Left lobe of liver (tissue), 2 donors: ENCODE measurements at places on chromosomes 3 and 15.

DNA sequence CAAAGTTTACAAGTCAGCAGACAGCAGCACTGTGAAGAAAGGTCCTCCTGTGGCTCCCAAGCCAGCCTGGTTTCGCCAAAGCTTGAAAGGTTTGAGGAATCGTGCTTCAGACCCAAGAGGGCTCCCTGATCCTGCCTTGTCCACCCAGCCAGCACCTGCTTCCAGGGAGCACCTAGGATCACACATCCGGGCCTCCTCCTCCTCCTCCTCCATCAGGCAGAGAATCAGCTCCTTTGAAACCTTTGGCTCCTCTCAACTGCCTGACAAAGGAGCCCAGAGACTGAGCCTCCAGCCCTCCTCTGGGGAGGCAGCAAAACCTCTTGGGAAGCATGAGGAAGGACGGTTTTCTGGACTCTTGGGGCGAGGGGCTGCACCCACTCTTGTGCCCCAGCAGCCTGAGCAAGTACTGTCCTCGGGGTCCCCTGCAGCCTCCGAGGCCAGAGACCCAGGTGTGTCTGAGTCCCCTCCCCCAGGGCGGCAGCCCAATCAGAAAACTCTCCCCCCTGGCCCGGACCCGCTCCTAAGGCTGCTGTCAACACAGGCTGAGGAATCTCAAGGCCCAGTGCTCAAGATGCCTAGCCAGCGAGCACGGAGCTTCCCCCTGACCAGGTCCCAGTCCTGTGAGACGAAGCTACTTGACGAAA, 24.2 kb downstream of the STARD5 start:
- no peak for DNase-seq

- DNase-seq = no peak
Measured at GRCh38 chr3:9748031-9748430, 1.7 kb upstream of the OGG1 start.

DNA sequence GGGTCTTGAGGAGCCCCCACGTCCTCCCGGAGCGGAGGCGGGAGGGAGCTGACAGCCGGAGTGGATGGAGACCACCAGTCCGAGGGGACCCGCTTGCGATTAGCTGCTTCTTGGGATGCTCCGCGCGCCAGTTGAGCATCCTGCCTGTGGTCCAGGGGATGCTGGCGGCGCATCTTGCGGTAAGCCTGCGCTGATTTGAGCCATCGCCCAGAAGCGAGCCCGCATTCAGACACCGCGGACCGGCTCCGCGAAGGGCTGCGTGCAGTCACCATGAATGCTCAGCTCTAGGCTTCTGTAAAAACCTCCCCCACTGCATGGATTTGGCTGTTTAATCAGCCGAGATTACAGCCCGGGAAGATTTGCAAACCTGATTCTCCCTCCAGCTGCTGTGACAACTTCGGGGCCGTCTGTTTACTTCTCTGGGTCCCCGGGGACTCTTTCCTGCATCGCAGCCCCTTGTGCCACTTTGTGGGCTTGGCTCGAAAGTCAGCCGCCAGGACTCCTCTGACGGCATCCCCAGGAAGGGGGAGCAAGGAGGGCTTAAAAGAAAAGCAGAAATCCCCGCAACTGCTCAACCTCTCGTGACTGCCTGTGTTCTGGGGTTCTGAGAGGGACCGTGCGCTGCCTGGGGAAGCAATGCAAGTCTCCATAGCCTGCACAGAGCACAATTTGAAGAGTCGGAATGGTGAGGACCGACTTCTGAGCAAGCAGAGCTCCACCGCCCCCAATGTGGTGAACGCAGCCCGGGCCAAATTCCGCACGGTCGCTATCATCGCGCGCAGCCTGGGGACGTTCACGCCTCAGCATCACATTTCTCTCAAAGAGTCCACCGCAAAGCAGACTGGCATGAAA, 171.1 kb downstream of the KCNAB1 start:
- DNase-seq = no peak

DNA sequence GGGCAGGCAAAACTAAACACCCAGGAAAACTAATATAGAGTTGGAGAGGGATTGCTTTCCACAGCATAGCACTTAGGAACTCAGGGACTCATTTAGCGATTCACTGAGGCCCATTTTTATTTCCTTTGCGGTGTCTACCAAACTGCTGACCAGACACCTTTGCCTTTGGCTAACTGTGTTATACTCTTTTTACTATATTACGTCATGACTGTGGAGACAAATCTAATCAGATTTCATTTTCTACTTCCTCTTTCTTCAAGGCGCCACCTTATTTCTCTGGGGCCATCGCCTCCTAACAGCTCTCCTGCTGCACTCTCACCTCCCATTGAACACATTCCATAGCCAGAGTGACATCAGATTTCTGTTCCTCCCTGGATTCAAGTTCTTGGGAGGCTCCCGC, 215.7 kb upstream of the WNT5A start:
- no peak for DNase-seq

DNA sequence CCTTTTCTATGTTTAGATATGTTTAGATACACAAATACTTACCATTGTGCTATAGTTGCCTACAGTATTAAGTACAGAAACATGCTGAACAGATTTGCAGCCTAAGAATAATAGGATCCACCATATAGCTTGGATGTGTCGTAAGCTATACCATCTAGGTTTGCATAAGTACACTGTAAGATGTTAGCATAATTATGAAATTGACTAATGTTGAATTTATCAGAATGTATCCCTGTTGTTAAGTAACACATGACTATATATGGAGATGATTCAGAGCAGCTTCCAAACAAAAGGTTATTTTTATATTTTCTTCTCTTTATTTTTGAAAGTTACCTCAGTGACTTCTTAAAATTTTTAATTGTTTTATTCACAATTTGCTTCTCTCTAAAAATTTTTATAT, 2.4 kb downstream of the SLC28A2 start:
- no peak for DNase-seq

GRCh38 chr3:123330441-123330991, 118.4 kb downstream of the ADCY5 start:
- no peak for DNase-seq

GRCh38 chr3:106529738-106530137, 660.9 kb upstream of the CBLB start:
- no peak for DNase-seq

DNA sequence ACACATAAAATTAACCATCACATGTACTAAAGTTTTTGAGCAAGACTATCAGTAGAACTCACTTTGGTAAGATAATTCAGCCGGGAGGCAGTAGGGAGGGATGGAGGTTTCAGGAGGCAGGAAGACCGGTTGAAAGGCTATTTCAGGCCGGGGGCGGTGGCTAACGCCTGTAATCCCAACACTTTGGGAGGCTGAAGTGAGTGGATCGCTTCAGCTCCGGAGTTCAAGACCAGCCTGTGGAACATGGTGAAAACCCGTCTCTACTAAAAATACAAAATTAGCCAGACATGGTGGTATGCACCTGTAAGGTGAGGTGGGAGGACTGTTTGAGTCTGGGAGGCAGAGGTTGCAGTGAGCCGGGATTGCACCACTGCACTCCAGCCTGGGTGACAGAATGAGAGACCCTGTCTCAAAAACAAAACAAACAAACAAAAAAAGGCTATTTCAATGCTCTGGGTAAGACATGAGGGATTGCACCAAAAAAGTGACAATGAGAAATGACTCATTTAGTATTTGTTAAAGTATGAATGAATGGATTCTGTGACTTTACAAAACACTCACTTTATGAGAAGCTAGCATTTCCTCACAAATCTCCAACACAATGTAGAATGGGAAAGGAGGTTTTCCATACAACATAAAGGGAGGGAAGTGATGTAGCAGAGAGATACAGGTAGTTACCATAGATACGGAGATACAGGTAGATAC, 43.9 kb downstream of the SH3BP5 start:
- DNase-seq = no peak

DNA sequence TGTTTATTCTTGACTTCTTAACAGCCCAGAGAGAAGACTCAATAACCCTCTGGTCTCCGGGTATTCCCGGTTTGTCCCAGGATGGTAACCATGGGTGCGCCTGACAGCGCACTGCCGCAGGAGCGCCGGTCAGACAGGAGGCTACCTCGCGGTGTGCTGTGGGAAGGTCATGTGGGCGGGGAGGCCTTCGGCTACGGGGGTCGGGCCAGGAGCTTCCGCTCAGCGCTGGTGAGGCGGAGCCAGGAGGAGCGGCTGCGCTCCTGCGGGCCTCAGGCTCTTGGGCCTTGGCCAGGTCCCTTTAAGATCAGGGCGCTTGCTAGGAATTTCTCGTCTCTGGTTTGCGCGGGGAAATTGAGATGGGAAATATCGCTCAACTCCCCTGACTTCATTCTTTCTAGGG, 182.3 kb upstream of the NDN start:
- no peak for DNase-seq

- no peak for DNase-seq
Measured at GRCh38 chr3:134294302-134295280, 43.9 kb upstream of the RYK start.

DNA sequence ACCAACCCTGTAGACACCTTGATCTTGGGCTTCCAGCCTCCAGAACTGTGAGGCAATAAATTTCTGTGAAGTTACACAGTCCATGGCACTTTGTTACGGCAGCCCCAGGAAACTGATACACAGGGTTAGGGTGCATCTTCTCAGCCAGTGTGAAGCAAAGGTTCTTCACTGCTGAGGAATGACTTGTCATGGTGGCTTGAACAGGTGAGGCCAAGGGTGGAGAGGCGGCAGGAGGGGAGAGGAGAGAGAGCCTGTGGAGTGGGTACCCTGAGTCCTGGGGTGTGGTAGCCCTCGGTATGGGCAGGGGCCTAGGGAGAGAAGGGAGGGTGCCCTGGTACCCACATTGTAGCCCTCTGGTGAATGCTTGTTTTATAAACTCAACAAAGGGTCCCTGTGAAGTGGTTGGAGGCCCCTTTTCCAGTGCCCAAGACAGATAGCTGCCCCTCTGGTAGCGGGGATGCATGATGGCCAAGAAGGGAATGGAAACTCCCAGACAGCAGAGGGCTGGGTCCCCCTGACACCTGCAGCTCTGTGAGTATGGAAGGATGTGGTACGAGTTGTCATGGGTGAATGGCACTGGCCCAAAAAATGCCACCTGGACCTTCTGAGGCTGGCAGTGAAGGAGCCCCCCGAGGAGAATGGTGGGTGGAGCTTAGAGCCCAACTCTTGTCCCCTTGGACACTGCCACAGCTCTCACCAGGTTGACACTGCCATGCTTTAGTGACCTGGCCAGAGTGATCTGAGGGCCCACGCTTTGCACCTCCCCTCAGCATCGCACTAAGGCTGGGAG, 49.6 kb downstream of the SPSB4 start:
- DNase-seq = no peak

DNA sequence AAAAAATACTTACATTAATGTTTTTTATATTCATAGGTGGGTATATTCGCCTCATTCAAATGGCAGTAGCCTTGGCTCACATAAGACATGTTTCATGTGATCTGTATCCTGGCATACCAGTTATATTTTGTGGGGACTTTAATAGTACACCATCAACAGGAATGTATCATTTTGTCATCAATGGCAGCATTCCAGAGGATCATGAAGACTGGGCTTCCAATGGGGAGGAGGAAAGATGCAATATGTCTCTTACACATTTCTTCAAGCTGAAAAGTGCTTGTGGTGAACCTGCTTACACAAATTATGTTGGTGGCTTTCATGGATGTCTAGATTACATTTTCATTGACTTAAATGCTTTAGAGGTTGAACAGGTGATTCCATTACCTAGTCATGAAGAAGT, 3.5 kb downstream of the PDE12 start:
- no peak for DNase-seq

- DNase-seq = no peak
Measured at GRCh38 chr3:189298469-189299375, 127.0 kb downstream of the TPRG1 start.

GRCh38 chr15:70258369-70259027, 160.8 kb upstream of the TLE3 start:
- DNase-seq = no peak

DNA sequence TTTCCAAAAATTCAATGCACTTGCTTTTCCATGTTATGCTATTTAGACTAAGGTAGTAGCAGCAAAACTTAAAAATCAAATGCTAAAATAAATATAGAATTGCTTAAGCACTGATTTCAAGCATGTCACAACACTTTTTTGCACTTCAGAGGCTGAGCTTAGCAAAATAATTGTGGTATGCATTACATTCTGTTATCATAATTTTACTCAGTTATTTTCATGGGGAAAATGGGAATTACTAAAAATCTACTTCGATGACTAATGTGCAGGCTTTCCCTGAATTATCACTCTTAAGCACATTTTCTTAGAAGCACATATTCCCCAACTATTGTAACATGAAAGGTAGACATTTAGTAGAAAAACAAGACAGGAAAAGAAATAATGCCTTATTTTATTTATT, 322.4 kb upstream of the CBLB start:
- DNase-seq = no peak
